ENCODE measurements at places on chromosomes 7 and 10.

DNA sequence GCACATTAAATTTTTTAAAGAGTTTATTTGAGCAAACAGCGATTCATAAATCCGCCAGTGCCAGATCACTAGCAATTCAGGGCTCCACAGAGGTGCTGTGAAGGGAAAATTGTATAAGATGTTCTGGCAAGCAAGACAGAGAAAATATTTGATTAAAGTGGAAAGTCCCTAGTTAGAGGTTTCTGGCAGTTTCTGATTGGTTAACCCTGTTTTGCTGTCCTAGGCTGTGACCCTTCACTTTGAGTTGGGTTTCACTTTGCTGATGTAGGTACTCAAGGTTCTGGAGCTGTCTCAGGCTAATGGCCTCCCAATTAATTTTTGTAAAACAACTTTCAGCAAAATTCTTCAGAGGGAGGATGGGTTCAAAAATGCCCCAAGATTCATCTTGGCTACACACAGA, 79.4 kb upstream of the NXPH1 start:
- no peak for DNase-seq

GRCh38 chr7:97307521-97308108, 190.1 kb downstream of the SDHAF3 start:
- no peak for DNase-seq

GRCh38 chr10:80506189-80506575, 31.5 kb upstream of the SH2D4B start:
- no peak for DNase-seq

DNA sequence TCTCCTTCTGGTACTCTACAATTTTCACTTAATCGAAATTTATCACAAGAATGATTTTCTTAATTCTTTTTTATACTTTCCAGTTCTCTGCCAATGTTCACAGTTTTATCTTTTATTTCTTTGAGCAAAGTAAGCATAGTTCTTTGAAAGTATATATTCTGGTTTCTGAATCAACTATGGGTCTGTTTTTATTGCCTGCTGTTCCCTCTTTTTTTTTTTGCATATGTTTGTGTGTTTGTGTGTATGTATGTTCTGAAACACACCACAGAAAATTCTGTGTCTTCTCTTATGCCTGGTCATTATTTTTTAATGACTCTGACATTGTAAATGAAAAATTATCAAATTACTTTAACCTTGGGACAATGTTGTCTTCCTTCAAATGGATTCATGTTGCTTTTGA, 15.9 kb upstream of the TMEM273 start:
- DNase-seq = no peak

DNA sequence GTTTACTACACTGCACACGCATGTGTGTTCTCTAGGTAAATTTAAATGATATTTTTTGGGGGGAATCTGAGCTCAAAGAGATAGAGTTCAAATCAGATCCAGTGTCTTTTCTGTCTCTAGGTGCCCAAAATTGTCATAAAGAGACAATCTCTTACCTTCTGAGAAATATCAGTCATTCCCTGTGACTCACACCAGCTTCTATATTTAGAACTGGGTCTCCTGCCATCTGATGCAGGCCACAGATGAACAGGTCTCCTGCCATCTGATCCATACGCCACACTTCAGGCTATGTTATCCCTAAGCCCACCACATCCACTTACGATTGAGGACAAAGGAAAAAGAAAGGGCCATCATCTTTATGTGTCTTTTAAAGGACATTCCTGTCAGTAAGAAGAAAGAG, 136.3 kb upstream of the LAMB4 start:
- DNase-seq = no peak

DNA sequence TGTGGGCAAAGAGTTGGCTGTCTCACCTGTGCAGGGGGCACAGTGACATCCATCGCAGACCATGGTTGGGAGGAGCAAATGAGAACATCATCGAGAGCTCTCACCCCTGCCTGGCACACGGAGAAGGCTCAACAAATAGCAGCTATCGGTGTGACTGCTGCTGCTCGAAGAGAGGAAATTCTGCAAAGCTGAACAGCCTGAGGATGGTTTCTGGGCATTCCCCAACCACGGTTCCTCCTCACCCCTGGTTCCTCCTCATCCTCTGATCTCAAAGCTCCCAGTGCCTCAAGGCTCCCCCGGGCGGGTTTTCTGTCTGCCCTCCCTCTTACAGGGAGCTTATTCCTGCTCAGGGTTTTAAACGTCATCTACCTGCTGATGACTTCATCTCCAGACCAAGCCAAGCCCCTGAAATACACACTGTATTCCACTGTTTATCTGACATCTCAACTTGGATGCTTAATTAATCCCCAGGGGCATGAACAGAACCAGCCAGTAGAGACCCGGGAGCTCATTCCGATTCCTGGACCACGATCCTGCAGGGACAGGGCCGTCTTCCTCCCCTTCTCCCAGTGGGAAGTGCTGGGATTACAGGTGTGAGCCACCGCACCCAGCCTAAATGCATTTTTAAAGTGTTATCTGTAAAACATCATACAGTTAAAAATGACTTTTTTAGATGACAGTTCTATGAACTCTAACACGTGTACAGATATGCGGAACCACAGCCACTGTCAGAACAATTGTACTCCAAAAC, 19.5 kb upstream of the NOM1 start:
- no peak for DNase-seq

DNA sequence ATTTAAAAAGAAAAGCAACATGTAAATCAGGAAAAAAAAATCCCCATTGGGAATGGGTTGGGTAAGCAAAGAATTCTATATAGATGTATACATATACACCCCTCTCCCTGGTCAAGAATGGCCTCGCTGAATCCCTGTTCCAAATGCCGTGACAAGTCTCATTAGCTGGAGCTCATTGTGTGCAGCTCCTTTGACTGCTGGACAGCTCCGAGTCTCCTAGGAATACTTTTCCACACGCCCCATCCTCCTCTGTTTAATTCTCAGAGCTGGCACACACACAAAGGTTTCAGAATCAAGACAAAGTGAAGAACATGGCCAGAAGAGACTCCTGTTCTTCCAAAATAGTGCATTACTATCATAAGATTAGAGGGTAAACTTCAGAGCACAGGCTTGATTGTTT, 130.9 kb upstream of the MKLN1 start:
- no peak for DNase-seq

DNA sequence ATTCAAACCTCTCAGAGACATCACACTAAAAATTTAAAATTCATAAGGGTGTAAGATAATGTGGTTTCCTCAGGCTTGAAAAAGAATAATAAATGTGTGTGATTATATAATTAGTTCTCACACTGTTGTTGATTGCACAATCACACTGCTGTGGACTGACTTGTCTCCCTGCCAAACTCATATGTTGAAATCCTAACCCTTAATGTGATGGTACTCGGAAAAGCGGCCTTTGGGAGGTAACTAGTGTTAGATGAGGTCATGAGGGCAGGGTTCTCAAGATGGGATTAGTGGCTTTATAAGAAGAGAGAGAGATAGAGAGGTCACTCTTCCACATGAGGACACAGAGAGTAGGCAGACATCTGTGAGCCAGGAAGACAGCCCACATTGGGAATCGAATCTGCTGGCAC, 128.5 kb upstream of the COL1A2 start:
- no peak for DNase-seq

DNA sequence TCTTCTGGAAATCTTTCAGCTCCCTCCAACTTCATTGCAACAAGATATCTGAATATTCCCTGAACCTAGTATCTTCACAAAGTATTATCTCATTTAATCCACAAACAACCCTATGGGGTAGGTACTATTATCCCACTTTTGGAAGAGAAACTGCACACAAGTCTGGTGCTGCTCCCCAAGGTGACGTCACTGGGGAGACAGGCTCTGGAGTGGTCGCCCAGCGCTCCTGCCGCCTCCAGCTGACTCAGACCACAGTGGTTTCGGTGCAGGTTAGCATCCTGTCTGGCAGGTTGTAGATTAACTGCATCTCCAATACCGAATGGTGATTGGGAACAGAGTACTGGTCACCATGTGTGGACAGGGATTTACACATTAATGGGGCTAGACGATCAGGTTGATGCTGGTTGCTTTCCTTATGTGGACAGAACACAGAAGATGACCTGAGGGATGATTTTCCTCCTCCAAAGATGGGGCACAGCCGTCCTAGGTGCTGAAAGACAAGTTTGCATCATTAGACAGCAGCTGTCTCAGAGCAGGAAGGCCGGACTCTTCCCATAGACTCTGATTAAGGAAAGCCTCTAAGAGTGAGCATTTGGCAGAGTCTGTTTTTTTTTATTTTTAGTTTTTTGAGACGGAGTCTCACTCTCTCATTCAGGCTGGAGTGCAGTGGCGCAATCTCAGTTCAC, 128.6 kb downstream of the TRRAP start:
- no peak for DNase-seq

DNA sequence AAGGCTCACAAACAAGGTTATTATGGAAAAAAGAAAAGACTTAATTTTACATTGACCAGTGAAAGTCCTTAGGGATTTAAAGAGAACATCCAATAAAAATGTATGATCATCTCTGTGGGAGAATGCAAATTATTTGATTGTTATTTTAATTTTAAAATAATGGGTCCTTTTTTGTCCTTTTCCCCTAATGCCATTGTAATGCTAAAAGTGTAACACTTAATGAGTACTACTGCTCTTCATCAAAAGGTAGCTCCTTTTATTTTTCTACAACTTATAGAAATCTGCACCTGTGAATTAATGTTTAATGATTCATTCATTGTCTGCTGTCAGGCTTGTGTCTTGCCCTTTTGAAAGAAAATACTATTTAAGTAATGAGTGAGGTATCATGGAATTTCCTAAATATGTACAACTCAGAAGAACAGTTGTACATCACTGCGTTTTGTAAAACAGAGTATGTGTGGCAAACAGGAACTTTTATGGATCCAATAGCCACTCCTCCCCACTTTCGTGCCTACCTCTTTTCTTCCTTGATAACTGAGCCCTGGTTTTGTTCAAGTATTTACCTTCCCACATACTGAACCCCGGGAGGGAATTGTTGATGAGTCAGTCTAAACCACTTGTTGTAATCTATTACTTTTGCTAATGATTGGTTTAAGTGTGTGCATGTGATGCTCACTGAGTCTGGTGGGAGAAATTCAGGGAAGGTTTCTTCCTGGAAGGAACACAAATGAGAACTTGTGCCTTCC, 19.9 kb upstream of the TRUB1 start:
- no peak for DNase-seq

- DNase-seq = peak; percentile 73
These were observed 84.7 kb downstream of the SNX10 start for GRCh38 chr7:26376175-26376917.

DNA sequence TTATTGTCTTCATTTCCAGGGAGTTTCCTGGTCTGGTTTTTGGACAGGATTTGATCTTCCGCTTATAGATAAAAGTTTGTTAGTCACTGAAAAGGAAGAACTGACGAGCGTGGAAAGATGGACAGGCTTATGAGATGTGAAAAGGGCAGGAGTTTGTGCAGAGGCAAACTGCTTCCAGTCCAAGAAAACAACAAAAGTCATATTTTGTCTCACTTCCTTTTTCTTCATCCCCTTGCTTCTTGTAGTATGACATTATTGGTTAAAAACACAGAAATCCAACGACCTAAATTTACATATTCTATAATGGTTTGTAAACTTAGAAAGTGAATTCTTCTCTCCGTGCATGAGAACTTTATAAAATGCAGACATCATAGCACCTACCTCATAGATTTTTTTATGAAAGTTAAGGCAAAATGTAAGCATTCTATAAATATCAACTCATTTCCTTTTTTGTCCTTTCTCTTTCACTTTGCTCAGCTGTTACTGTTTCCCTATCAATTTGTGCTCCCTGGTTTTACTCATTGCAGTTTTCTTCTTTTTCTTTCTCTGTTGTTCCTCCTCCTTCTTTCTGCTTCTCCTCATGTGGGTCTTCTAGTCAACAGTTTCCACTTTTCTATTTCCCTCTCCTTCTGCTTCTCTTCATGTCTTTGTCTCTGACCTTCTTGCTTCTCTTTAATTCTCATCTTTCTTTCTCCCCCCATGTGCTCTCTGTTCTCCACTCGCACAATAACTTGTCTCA, 370.2 kb downstream of the ARL4A start:
- DNase-seq = peak; percentile 20

GRCh38 chr10:125148528-125148927, 11.8 kb downstream of the CTBP2 start:
- no peak for DNase-seq

DNA sequence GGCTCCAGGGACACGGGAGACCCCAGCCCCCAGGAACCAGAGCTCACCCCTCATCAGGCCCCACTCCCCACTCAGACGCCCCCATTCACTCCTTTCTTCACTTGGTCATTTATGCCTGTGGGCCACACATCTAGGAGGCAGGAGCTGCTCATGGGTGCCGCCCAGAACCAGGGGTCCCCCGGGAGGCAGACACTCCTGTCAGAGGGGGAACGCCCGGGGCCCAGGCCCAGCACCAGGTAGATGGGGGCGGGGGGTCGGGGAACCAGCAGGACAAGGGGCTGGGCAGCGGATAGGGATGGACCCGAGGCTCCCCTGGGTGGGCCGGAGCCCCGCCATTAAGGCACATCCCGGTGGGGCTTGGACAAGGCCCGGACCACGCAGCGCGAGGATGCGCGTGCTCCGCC, 11.8 kb downstream of the CALY start:
- peak; percentile 32 for DNase-seq

GRCh38 chr7:108063520-108063933, 60.6 kb upstream of the LAMB1 start:
- DNase-seq = peak; percentile 28

DNA sequence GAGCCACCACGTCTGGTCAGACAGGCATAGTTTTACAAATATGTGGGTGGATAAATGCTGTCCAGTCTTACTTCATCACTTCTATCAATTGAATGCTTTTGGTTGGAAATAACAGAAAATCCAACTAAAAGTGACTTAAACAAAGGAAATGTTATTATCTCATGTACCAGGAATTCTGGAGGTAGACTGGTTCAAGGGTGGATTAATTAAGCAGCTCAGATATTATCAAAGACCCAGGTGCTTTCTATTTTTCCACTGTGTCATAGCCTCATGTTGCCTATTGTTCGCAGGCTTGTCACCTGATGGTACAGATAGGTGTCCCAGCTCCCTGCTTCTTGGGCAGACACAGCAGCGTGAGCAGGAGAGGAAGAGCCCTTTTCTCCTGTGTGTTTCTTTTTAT, 156.1 kb upstream of the CTBP2 start:
- no peak for DNase-seq

GRCh38 chr7:3304131-3304530, 3.1 kb downstream of the SDK1 start:
- DNase-seq = no peak

- DNase-seq = no peak
These were observed 213.1 kb upstream of the FRMD4A start for GRCh38 chr10:14543904-14544210.
